GM12891 (cell line): ENCODE measurements at places on chromosomes 7 and 10.

DNA sequence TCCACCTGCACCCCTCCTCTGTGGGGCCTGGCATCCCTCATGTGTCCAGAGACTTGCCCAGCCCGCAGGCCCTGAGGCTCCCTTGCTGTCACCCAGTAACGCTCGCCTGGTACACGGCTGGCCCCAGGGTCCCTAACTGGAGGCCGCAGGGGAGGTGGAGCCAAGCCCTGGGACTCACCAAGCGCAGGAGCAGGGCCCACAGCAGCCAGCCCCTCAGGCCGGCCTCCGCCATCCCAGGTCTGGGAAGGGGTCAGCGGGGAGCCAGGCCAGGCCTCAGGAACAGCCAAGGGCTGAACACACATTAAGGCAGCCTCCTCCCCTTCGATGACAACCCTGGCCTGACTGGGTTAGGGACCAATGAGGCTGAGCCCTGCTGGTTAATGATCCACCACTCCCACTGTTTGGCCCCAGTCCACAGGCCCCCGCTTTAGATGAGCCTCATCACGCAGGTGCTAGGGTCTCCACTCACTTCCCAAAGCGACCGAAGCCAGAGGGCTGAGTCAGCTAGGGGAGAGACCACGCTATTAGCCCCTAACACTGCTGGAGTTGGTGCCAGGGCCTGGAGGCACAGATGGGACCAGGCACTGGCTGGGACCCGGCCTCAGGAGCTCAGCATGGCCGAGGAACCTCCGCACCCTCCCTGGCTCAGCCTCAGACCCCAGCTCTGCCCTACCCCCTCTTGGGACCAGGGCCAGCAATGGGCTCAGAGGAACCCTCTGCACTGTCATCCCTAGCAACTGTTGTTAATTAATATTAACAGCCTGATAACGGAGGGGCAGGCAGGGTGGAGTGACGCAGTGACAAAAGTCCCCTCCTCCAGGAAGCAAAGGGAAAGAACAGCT is at the start of gene NPC1L1:
NPC1L1 (minus strand) TSS at position 303 of the 842 bp plus-strand sequence; CDS start at position 232, 71 bp downstream.
- DNase-seq: no peak

DNA sequence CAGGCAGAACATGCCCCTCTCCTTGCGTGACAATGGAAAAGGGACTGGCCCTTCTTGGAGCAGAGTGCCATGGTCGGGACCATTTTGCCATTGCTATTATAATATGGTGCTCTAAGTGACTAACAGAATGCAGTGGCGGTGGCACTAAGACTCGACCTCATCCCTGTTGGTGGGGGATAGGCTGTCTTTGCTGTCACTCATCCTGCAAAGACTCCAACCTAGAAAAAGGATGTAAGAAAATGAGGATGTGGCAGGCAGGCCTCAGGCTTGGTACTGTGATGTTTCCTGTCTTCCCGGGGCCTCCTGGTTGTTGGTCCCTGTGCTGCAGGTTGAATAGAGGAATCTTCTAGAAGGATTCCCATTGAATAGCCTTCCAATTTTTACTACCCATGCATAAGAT is 18.6 kb downstream of the BLNK start:
- DNase-seq: no peak

GRCh38 chr10:127826154-127826725 is 66.5 kb downstream of the CLRN3 start:
- no peak for DNase-seq

DNA sequence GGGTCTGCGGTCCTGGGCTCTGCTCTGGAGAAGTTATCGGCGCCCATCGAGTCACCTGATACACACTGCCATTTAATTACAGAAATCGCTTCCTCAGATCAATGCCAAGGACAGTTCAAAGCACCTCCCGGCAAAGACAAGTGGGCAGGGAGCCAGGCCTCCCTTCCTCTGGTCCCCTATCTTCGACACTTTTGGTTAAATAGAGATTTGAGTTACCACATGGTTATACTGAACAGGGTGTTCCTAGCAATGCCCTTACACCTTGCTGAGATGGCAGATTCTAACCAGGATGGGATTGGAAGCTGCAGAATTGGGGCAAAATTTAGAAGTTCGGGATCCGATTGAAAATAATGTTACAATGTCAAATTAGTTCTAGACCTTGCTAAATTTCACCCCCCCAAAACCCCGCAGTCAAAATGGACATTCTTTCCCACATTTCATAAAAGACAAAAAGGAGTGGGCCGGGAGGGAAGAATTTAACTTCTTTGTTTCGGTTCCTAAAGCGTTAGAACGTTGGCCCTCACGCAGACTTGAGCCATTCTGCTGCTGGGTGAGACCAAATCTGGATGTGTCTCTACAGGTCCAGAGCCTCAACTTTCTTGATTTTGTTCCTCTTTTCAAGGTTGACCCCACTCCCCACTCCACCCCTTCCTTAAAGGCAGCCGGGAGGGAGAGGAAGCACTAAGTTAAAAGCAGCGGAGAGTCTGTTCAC is 2.2 kb upstream of the DLX5 start:
- no peak for DNase-seq

GRCh38 chr10:102083541-102083940 is 18.4 kb downstream of the HPS6 start:
- DNase-seq: no peak

- DNase-seq: no peak
These were observed 12.0 kb upstream of the LIPA start for GRCh38 chr10:89263531-89263930.

GRCh38 chr7:112930787-112931186 is 140.6 kb upstream of the TMEM168 start:
- DNase-seq: no peak

GRCh38 chr7:35691827-35692307 is 3.1 kb downstream of the HERPUD2 start:
- no peak for DNase-seq

- DNase-seq: no peak
These were observed 25.3 kb upstream of the EPC1 start for GRCh38 chr10:32372000-32372875.

DNA sequence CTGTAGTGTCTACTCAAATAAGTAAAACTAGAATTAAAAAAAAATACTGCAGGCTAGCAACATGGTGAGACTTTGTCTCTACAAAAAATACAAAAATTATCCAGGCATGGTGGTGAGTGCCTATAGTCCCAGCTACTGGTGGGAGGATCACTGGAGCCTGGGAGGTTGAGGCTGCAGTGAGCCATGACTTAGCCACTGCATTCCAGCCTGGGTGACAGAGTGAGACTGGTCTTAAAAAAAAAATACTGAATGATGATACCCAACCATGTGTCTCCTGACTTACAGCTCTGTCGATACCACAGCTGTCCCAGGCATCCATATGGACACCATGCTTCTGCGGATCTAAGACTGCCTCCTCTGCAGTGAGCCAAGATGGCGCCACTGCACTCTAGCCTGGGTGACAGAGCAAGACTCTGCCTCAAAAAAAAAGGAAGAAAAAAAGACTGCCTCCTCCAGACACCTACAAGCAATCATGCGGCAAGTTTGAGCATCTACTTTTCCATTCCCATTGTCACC is 7.9 kb upstream of the FRAT1 start:
- DNase-seq: no peak

DNA sequence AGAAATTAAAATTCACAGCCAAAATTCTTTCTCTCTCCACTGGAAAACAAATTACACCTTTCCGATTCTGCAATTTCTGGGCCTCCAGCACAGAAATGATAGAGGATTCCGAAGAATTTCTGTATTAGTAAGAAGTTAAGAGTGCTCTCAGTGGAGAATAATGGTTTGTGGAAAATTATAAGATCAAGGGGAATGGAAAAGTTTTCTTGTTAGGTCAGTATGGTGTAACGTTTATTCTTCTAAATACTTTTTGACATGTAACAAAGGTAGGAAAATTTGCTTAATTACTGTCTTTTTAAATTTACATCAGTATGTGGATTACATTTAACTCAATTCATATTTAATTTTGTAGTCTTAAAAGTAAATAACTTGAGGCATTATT is 288.3 kb upstream of the NFE2L3 start:
- DNase-seq: no peak

- DNase-seq: no peak
These were observed 486.4 kb upstream of the FOXK1 start for GRCh38 chr7:4195660-4196059.

GRCh38 chr7:2643386-2644219 is 11.8 kb downstream of the TTYH3 start:
- no peak for DNase-seq

- DNase-seq: no peak
These were observed 639.9 kb upstream of the PFKP start for GRCh38 chr10:2427412-2427811.

DNA sequence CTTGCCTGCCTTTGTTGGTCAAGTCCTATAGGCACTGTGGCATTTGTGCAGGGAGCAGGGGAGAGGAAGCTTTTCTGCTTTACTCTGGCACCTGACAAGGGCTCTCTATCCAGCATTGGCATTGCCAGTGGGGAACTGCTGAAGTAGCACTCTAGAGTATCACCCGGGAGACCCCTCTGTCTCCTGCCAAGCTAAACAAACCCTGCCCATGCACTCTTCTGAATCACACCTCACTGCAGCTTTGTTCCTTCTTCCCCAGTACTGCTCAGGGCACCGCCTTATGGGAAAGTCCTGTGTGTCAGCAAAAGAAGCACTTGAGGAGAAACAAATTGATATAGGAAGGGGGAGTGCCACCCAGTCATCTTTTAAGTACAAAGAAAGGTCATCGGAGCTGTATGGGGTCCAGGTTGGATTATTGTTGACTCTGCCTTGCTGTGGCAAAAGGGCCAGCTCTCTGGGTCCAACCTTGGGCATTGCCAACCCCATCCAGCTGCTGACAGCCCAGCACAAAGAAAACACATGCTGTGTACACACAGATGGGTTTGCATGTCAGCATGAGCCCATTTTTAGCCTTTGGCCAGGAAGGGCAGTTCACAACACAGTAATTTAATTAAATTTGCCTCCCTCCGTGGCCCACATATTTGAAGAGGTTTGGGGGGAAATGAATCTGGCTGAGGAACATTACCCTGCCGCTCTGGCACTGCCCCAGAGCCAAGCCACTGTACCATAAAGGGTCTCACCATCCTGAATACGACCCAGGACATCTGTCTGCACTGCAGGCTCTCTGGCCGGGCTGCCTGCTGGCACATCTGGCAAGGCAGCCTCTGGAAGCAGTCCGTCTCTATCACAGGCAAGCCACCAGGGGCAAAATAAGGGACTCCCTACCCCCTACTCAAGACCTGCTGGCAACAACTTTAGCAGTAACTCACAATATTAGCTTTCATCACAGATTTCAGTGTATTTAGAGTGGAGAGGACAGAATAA is 13.1 kb downstream of the LRRC4 start:
- DNase-seq: no peak

DNA sequence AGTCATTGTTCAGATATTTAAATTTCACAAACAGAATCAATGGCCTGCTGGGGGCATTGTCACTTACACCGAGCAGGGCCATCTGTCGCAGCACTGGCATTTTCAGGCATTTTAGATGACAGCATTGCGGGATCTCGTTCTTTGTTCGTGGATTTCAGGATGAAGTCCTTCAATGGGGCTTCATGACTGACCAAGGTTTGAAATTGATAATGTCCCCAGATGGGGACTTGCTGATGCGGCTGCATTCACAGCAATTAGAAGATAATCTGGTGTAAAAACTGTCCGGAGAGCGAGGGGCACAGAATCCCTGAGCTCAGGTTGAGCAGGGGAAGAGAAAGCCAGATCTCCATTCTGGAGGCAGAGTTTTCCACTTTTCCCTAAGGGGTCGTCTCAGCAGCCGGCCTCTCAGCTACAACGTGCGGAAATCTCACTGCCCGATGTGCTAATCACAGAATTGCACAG is 1.9 kb upstream of the C7orf33 start:
- no peak for DNase-seq

GRCh38 chr10:110144507-110144906 is 62.9 kb upstream of the MXI1 start:
- no peak for DNase-seq

GRCh38 chr7:36299823-36300341 is 89.8 kb upstream of the ANLN start:
- DNase-seq: no peak

DNA sequence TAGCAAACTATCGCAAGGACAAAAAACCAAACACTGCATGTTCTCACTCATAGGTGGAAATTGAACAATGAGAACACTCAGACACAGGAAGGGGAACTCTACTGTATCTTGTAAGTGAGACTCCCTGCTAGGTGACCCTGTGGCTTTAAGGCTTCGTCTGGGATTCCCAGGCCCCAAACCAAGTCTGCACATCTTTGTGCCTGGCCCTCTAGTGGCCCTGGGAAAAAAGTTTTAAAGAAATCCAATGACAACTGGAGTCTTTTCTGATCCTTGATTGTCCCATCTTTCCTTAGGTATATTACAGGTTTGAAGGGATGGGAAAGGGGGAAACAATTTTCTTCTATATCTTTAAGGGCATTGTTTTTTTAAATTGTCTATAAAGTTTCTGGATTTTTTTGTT is 10.6 kb upstream of the LIPM start:
- no peak for DNase-seq

GRCh38 chr7:30575910-30576309 is 18.8 kb upstream of the GARS1 start:
- DNase-seq: no peak

GRCh38 chr10:122213766-122214165 is 57.3 kb upstream of the BTBD16 start:
- no peak for DNase-seq

DNA sequence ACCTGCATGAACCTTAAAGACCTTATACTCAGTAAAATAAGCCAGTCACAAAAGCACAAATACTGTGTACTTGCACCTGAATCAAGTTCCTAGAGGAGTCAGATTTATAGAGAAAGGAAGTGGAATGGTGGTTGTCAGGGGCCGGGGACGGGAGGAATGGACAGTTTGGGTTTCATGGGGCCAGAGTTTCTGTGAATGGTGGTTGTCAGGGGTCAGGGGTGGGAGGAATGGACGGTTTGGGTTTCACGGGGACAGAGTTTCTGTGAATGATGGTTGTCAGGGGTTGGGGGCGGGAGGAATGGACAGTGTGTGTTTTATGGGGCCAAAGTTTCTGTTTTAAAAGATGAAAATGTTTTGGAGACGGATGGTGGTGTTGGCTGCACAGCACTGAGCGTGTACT is 260.0 kb upstream of the MKI67 start:
- no peak for DNase-seq

DNA sequence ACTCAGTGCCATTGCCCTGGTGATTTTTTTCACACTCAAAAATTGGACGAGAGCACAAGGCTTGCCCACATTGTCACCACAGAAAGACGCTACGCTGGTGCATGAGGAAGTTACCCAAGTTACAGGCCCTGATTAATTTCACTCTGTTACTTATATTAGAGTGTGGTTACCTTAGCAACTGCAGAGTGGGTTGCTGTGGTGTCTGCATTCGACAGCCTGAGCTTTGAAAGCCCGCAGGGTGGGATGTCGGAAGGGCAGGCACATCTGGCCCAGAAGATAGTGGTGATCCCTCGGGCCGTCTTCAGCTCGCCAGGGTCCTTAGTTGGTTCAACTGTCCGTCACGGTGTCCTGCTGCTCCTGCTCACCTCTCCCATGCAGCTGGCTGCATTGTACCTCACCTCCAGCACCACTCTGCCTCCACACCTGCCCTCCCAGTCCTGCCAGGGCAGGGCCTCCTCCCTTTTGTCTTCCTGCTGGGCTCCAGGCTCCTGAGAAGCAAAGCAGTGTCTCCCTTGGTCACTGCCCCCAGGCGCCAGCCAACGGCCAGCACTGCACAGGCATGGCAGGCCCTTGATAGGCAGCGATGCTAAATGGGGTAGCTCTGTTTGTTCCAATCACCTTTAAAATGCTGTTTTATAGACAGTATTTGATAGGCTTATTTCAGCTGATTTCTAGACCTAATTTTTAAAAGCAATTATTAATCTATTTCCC is 167.2 kb downstream of the EBF3 start:
- no peak for DNase-seq

- no peak for DNase-seq
These were observed 287.2 kb downstream of the TNS3 start for GRCh38 chr7:47294556-47295222.
